ENCODE measurements at places on chromosomes 2 and 18.

- no peak for DNase-seq
Measured at GRCh38 chr2:36753706-36754221, 57.3 kb downstream of the VIT start.

DNA sequence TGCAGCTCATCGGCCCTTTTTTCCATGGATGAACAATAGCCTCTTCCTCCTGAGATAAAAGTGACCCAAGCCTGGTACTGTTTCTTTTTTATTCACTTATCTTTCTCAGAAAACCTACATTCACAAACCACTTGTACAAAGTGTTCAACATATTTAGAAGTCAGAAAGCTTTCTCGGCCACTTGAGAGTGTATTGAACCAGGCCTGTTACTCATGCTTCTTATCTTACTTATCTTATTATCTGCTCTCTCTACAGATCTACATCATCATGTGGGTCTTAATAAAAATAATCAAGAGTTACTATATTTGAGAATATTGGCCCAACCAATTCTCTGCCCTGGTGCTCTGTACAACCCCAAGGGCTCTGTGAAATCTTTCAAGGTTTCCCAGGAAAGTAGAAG is 242.1 kb downstream of the MREG start:
- no peak for DNase-seq

- no peak for DNase-seq
Measured at GRCh38 chr2:109269706-109270504, 140.9 kb downstream of the SH3RF3 start.

DNA sequence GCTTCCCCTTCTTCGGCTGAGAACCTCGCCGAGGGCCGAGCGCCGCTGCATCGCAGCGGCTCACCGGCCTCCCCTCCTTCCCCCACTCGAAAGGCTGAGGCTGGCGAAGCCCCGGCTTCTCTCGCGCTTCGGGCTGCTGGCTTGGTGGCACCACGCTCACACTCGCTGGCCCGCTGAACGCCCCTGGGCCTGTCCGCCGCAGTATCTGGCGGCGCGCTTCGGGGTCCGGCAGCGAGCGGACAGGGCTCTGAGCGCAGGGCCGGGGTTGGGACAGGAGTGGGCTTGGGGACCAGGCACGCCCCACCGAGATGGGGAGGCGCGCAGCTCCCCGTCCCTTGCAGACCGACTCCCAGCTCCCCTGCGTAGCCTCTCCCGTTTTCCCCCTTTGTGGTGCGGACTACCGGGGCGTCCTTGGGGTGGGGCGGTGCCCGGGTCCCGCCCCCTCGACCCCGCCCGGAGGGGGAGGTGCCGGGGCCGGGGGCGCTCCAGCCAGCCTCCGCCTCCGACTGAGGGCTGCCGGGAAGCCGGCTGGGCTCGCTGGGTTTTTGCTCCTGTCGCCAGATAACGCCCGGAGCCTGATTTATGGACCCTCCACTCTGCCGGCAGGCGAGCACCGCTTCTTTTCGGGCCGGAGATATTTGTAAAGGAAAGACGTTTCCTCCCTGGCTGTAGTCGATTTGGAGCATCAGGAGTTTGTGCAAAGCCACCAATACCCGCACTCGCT is 3.8 kb downstream of the GBX2 start:
- DNase-seq: no peak

DNA sequence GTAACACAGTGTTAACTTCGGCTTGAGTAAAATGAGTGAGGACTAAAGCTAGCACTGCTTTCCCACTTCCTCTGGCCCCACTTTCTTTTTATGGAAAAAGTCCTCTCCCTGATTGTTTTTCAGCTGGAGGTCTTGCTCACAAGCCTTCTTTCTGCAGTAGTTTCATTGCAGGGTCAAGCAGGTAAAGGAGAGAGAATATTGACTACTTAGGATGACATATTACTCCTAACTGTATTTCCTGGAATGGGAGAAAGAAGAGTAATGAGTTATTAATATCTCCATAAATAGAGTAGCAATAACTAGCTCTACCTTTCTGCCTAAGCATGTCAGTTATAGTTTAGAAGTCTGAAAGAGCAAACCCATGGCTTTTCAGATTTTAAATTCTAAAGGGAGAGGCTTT is 45.0 kb downstream of the MAP4K4 start:
- DNase-seq: no peak

GRCh38 chr2:47190188-47190881 is 35.2 kb upstream of the STPG4 start:
- no peak for DNase-seq

DNA sequence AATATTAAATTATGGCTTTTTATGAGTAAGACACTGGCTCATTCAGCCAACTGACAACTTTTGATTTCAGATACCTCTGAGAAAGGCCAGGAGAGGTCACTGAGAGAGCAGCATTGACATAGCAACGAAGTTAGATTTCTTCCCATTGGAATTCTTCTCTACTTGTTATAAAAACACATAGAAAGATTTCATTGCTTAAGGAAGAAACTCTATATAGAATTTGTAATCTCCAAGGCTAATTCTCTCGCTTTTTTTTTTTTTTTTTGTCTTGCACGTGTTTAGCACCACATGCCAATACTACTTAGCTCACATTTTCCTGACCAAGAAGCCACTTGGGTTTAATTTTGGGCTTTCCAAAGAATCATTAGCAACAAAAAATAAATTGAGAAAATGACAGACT is 233.7 kb downstream of the CALCRL start:
- no peak for DNase-seq

- no peak for DNase-seq
Measured at GRCh38 chr2:112924821-112925220, 13.9 kb downstream of the IL37 start.

DNA sequence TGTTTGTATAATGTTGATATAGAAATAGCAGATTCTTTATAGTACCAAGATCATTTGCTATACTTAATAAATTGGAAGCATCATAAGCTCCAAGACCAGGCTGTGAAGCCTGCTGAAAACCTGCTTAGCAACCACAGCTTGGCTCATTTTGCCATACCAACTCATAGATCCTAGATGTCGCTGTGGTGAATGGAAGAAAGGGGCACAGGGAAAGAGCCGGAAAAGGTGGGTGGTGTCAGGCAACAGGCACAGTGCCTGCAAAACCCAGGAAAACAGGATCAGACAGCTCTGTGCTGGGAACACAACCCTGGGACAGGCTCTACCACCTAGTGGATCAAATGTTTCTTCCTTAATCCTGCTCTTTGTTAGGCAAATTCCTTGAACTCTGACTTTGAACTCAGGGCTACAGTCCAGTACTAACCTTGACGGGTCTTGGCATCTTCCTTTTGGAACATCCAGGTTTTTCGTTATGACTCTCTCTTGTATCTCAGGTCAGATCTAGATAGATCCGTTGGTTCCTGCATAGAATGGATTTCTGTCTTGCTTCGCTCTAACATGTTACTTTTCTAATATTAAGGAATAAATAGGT is 31.6 kb downstream of the TWSG1 start:
- no peak for DNase-seq

DNA sequence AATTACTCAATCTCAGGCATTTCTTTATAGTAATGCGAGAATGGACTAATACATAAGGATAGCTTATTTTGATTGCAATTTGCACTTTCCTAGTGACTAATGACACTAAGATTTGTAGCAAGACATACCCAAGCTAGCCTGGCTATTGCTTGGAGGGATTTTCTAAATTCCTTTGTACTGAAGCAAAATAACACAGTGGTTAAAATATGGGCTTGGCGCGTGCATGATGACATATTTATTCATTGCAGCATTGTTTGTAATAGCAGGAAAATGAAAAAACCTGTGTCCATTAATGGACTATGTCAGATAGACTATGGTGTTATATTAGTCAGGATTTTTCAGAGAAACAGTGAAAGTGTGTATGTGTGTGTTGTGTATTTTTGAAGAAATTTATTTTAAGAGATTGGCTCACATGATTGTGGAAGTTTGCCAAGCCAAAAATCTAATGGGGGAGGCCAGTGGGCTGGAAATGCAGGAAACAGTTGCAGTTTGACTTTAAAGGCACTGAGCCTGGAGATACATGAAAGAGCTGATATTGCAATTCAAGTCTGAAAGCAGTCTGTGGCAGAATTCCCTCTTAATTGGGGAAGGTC is 16.7 kb upstream of the LAPTM4A start:
- no peak for DNase-seq

DNA sequence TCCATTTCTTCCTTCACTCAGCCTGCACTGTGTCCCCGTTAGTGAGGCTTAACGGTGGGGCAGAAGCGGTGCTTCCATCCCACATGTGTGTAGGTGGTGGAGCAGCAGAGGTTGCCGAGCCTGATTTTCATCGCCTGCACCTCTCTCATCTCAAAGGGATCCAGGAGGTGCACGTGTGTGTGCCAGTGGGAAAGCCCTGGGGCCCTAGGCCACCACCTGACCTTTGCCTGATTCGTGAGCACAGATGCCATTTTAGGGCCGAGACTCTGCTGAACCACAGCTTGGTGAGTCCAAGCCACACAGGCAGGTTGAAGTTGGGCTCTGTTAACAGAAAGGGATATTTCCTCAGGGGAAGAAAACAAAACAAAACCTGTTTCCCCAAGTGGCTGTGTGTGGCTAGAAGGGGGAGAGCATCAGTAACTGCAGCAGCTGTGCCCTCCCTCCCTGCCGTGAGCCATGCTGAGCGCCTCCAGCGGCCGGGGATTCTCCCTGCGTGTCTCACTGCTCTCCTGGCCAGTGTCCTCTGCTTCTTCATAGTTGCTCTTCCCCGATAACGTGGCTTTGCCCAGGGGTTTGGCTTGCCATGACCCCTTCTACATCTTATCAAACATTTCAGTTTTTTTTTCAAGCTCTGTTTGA is 81.5 kb downstream of the MAPRE2 start:
- DNase-seq: peak; percentile 41

DNA sequence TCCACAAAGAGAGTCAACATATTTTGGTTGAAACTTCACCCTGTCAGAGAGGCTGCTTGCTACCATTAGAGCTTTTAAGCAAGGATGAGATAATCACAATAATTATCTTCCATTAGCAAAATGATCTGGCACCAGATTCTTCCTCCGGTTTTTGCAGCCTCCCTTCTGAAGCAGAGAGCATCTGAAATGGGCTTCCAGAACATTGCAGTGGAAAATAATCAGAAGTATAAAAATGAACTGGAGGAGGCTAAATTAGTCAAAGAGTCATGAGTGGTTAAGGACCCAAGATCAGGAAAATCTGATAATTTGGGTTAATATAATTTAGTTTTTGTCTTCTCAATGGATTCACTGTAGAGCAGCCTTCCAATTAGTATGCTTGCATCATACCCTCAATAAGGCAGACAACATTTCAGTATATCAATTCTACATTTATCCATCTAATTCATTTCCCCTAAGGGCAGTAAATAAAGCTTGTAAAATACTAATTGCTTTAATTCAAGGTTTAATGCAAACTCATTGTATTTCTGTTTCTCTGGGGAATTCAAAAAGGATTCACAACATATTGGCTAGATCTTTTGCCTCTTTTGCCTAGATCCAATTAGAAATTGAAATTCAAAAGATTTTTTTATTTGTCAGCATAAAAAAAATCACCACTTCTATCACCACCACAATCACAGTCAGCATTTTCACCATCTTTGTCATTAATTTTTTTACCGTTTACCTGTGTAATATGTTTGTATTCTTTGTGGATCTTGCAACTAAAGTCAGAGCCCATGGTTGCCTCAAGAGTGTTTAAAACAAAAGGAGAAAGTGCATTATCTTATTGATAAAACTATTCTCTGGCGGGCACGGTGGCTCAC is 537.2 kb upstream of the DCC start:
- no peak for DNase-seq

GRCh38 chr18:48418539-48419276 is 9.5 kb upstream of the ZBTB7C start:
- no peak for DNase-seq

DNA sequence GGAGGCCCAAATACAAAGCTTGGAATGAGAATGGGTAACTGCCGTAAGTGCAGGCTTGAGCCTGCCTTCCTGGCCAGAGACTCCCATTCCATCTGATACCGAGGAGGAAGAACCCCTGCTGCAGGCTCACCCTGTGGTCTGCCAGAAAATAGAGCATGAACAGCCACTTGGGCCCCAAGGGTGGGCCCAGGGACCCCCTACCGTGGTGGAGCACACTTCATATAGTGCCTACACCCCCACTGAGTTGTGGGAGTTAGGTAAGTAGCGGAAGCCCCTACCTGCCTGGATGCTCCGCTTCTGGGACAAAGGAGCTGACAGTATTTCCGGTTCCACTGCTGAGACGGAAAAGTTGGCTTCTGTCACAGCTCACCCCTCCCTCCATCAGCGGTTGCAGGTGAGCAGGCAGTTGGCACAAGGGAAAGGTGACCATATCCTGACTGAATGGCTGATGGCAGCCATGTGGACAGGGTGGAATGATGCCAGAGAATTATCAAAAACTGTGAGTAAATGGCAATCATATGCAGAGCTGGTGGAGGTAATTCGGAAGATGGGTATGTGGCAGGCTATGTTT is 11.5 kb upstream of the C2orf42 start:
- DNase-seq: no peak

DNA sequence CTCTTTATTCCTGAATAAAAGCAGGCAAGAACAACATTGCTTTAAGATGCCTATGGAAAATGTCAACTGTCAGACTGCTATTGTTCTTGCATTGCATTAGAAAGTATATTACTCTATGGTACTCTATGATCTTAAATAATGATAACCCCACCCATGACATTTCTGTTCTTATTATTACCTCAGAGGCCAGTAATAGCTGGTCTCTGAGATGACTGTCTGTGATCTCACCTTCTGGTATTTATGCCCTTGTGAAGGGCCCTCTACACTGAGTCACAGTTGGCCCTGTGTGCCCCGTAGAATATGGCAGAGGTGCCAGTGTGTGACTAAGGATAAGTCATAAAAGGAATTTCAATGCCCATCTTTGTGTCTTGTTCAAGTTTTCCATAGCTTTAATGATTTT is 61.0 kb downstream of the SPP2 start:
- DNase-seq: no peak

DNA sequence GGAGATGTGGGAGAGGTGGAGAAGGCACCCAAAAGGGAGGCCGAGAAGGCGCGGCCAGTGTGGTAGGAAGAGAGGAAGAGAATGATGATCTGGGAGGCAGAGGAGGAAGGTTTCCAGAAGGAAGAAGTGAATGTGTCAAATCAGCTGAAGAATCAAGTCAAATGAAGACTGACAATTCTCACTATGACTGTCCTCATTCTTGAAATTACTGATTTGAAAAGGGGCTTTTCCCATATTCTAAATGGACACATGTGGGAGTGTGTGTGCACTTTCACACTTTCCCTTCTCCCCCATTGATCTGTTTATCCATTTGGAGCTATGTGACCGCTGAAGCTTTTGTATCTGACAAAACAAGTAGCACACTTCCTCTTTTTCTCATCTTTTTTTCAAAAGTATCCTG is 6.1 kb downstream of the AFF3 start:
- no peak for DNase-seq
